Amygdala (tissue), 56 donors: ENCODE measurements at places on chromosomes 5 and 9.

DNA sequence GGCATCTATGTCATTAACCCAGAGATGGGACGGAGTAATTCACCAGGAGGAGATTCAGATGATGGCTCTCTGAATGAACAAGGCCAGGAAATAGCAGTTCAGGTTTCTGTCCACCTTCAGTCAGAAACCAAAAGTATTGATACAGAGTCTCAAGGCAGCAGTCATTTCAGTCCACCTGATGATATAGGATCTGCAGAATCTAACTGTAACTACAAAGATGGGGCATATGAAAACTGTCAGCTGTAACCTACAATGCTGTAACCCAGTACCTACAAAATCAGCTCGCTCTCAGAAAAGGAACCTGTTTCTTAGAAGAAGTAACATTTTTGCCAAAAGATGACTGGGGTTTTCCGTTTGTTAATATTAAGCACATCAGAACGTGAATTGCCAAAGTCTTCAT, 14.7 kb downstream of the MFAP3 start:
- no peak for DNase-seq

- no peak for DNase-seq
Observed at GRCh38 chr5:39379693-39380092, 15.4 kb upstream of the C9 start.

- DNase-seq = no peak
Observed at GRCh38 chr9:134056483-134057306, 11.1 kb downstream of the BRD3 start.

DNA sequence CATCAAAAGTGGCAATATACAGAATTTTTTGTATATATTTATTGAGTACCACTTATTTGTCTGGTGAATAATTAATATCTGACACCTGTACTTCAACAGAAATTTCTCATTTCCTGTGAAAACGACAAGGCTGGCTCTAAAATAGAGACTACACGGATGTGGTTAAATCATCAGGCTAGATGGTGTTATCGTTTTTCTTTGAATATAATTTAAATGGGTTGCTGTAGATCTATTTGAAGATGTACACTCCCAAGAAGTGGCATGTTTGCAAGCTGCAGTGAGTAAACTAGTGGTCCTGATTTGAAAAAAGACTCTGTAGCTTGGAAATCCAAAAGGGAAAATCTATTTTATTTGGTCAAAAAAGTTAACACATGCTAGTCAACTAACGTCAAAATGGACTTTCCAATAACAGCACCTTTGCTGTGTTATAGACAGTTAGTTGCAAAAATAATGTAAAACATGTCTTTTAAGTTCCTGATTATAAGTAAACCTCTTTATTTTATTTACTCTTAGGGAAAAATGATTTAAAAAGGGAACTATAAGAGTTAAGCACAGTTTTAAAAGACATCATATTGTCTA, 13.8 kb downstream of the ST8SIA4 start:
- no peak for DNase-seq

GRCh38 chr5:80634193-80634592, 20.3 kb upstream of the MSH3 start:
- DNase-seq = no peak

DNA sequence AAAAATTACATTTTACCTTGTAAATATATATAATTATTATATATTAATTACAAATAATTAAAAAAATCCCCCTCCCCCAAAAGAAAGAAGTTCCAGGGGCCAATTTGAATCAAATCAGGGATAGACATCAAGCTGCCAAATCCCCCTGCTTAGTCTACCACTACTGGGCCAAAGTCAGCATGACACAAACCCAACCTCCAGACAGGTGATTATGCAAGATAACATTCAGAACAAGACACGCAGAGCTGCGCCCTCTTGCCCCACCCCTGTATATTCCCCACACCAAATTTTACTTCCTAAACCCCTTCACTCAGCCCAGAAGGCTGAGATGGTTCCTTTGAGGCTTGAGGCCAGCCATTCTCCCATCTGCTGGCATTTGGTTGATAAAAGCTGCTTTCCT, 2059.1 kb upstream of the CDH6 start:
- DNase-seq = no peak

- no peak for DNase-seq
Observed at GRCh38 chr9:105306351-105307140, 62.1 kb downstream of the SLC44A1 start.

DNA sequence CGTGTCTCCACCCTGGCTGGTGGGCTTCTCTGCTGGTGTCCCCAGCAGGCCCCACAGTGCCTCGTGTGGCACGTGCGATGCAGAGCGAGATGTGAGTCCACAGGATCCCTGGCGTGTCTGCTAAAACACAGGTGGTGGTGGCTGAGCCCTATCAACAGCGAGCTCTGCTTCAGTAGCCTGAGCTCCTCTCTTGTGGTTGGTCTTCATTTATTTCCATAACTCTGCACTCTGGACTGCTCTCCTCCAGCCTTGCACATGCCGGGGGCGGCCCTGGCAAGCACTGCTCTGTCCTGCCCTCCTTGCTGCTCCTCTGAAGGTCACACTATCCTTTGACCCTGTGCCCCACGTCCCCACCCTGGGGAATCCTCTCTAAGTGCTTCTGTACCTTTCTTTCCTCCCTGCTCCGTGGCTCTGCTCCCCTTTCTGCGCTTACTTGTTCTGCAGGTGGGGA, 59.2 kb downstream of the NSUN2 start:
- no peak for DNase-seq

DNA sequence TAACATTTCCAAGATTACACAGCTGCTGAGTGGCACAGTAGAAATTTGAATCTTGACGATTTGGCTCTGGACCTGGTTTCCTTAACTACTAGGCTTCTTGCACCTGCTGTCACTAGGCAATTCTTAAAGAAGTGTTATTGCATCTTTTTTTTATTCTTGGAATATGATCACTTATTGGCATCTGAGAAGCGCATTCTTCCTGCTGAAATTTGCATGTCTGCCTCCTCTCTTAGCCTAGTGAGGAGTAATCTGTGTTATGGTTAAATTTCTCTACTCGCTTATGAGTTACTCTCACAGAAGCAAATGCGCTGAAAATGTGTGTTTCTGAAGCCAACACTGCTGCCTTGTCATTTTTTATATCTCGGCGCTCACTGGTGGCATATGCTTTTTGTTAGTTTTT, 89.3 kb downstream of the WDR41 start:
- DNase-seq = no peak

DNA sequence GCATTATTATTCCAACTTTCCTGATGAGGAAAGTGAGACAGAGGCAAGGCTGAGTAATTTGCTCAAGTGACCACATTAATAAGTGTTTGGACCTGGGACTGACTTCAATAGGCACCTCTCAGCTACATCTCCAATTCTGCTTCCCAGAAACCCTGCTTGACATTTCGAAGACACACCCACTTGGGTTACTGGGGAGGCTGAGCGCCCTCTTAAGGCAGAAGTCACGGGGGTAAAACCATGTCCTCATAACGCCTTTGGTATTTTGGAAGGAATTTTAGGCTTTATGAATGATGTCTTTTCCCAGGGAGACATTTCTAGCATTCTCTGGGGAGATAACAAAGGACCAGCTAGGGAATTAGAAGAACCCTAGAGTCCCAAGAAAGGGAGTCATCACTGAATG, 53.3 kb downstream of the TRPC7 start:
- no peak for DNase-seq
